ENCODE measurements at places on chromosomes 3 and 15.

DNA sequence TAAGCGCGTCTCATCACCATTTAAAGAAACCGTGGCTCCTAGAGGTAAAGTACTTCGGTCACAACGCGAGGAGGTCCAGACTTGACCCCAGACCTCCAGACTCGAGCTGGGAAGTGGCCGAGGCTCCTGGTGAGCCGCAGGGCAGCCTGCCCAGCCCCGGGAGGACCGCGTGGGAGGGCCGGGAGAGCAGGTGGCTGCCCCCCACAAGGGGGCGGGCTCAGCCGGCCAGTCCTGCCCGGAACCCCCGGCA lies at the start of gene SLC27A2:
SLC27A2 (plus strand) TSS at position 228 of the 250 bp plus-strand sequence. CDS start 232 bp downstream, outside the sequence.
- DNase-seq = no peak

DNA sequence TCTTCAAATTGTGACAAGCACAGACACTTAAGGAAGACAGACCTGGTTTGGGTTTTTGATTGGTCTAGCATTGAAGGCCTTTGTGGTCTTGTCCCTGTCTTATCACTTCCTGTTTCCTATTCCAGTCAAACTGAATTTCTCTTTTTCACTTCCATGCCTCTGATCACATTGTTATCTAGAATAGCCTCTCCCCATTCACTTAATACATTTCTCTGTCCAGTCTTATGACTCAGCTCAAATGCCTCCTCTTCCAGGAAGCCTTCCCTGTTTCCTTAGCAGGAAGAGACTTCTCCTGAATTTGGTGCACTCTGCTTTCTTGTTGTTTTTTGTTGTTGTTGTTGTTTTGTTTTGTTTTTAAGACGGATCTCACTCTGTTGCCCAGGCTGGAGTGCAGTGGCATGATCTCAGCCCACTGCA lies 45.5 kb downstream of the LIMD1 start:
- no peak for DNase-seq

DNA sequence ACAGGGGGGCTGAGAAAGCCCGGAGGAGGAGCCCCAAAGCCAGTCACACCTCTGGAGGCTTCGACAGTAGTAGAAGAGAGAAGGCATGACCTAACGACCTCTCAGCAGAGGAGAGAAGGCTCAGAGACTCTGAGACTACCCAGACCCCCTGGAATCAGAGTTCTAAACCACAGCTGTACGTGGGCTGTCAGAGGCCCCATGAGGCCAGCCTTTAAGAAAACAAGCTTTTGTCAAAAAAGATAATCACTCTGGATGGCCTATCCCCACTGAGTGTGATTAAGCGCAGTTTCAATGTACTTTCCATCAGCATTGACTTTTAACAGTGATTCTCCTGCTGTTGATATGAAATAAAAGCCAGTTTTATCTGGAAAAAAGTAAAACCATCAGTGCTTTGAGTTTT lies 330.3 kb downstream of the CLSTN2 start:
- no peak for DNase-seq

GRCh38 chr3:195221876-195222617 lies 48.9 kb downstream of the XXYLT1 start:
- no peak for DNase-seq
